Stimulated activated CD8-positive, alpha-beta memory T cell treated with anti-CD3 and anti-CD28 coated beads, Interleukin-15, amount 100 ng/mL, for 24 hours (primary cell): ENCODE measurements at places on chromosomes 2 and 18.

DNA sequence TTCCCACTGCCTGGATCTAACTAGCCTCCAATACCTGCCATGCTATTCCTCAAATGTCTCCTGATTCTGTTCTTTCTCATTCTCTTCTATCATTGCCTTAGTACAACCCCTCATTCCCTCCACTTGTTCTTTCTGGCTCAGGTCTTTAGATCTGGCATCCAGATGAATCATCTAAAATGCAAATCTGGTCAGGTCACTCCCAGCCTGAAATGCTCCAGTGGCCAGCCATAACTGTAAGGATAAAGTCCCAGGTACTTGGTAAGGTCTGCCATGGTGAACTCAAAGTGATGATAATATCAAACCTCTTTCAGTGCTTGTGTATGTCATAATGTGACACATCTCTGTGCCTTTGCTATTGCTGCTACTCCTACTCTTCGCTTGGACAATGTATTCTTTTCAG, 2.9 kb upstream of the SNRNP27 start:
- DNase-seq, result no peak

DNA sequence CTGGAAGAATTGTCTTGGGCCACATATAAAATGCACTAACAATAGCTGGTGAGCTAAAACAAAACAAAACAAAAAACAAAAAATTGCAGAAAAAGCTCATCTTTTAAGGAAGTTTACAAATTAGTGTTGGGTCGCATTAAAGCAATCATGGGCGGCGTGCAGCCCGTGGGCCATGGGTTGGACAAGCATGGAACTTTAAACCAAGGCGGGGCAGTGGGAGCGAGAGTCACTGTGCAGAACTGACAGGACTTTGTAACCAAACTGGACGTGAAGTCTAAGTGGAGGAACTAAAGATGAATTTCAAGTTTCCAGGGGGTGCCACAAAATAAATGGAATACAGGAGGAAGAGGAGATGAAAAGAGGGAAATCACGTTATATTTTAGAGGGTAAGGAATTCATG, 80.7 kb downstream of the PSMG2 start:
- no peak for DNase-seq

GRCh38 chr2:45173513-45173912, 164.3 kb upstream of the SIX2 start:
- DNase-seq, result no peak

DNA sequence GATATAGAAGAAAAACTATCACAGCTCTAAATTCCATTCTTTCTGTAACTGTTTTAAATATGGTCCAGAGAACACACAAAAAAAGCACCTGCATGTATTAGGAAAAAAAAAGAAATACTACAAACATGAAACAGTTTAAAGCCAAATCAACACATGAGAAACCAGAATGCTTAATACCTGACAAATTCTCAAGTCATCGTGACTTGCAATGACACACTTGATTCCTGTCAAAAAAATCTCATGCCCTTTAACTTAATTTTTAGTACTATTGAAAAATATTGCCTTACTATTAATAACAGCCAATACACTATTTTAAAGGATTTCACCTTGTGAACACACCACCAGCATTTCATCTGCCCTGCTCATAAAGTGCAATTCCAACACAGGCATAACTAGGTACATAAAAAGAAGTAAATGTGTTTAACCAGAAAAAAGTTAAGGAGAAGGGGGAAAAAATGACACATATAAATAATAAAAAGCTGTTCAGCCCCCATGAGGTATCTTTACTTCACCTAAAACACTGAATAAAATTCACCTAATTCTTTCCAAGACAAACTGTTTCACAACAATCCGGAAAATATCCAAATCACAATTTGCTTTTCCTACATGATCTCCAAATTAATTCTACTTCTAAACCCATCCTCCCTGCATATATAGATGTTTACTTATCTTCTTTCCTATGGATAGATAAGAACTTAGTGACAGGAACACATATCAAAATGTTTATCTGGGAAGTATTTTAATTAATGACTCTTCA, 10.8 kb downstream of the ROCK2 start:
- no peak for DNase-seq

DNA sequence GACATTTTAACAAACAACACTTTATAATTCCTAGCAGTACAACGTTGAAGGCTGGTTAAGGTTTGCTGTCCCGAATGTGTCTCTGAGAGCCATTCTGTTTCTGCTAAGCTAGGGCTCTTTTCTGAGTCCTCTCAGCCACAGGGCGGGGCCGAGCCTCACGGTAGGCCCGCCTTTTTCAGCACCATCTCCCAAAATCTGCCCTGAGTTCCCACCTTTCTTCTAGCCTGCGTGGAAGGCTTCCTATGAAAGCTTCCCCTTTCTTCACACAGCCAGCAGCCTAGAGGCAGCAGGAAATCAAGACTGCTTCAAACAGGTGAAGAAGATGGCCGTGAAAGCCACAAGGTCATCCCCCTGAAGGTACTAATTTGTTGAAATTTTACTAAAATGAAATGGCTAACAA, 255.5 kb downstream of the CDH2 start:
- DNase-seq, result no peak

GRCh38 chr2:55891671-55892094, 31.9 kb downstream of the EFEMP1 start:
- no peak for DNase-seq

DNA sequence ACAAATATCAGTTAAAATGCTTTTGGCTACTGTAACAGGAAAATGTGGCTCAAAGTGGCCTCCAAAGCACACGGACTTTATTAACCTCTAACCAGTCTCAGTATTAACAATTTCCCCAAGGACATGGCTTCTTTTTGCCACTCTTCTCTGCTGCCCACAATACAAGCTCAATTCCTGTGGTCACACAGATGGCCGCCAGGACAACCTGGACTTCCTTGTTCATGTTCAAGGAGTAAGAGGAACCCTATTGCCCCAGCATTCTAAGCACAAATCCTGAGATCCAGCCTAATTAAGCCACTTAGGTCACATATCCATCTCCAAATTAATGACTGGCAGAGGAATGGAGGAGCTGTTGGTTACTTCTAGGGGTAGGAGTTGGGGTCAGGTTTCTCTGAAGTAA, 38.2 kb downstream of the AOX1 start:
- DNase-seq, result no peak

GRCh38 chr18:14768241-14768640, 20.3 kb downstream of the ANKRD30B start:
- DNase-seq, result no peak

- no peak for DNase-seq
Observed at GRCh38 chr2:145344076-145344724, 824.3 kb upstream of the ZEB2 start.

GRCh38 chr2:146374505-146374904, 1470.3 kb upstream of the ACVR2A start:
- DNase-seq, result no peak

DNA sequence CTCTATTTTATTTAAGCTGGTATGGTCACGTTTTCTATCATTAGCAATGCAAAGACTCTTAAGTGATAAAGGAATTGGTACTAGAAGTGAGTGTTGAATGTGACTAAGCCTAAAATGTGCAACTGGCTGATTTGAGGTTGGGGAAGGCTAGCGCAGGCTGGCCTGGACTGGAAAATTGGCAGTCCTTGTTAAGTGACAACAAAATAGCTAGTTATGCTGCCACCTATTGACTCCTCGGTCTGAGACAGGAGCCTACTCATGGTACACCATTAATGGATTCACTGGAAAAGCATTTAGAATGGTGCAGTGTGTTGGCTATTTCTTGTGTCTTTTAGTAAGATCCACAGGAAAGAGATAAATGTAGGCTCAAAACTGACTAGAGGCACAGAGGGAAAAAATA, 5.7 kb upstream of the WIPF1 start:
- DNase-seq, result no peak

DNA sequence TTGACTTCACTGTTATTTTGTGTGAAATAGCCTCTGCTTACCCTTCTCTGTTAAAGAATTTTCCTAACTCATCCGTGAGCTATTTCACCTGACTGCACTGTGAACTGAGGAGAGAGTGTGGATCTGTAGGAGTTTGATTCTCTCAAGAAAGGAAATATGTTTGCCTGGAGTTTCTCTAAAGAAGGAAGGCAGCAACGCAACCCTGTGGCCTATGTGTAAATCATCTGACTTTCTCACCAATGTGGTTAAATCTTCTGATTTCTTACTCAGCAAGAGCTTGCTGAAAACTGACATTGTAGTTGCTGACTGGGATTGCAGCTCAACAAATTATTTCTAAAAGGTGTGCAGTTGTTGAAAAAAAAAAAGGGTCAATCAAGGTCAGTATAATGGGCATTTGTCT, 153.9 kb upstream of the PELI1 start:
- DNase-seq, result no peak

- DNase-seq, result no peak
Observed at GRCh38 chr18:13395577-13395976, 177.0 kb downstream of the LDLRAD4 start.

DNA sequence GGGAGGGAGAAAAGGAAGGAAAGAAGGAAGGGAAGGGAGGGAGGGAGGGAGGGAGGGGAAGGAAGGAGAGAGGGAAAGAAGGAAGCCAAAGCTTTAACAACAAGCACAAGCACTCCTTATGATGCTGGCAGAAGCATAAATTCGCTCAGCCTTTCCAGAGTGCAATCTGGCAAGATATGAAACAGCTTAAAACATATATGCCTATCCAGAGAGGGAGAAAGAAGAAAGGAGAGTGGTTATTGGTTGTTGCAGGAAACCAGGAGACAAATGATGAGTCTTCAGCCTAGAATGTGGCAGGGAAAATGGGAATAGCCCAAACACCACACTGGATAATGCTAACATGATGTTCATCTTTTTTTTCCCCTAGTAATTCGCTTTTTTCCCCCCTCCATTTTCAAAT, 64.0 kb downstream of the STPG4 start:
- no peak for DNase-seq

DNA sequence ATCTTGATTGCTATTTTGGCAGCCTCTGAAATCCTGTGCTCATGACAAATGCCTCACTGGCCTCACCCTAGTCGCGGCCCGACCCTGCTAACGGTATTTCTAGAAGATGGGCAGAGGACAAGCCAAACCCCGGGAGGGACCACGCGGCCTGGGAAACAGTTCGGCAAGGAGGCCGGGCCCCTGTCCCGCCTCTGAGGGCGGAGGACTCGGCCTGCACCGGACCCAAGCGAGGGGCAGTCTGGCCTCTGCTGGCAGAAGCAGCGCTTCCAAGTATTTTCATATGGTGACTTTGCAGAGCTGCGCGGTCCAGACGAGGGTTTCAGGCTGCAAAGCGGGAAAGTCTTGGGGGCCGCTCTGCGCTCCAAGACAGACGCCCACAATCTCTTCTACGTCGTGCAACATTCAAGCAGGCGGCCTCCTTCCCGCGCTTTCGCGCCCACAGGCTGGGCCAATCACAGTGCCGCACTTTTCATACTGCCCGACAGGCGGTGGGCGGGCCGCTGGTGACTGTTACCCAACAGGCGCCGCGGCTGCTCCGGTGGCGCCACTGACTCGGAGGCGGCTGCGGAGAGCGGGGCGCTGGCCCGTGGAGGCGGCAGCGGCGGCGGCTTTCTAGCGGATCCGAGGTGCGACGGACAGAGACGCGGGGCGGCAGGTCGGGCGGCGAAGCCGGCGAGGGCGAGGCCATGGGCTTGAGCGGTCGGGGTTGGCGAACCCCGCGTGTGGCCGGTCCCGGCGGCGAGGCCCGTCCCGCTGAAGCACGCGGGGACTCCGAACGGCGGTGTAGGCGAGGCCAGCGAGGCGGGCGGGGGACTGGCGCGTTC, at the start of gene RBM44:
TSS of gene RBM44 (plus strand) at position 544 of the 824 bp plus-strand sequence. CDS start 14,831 bp downstream, outside the sequence.
- no peak for DNase-seq

DNA sequence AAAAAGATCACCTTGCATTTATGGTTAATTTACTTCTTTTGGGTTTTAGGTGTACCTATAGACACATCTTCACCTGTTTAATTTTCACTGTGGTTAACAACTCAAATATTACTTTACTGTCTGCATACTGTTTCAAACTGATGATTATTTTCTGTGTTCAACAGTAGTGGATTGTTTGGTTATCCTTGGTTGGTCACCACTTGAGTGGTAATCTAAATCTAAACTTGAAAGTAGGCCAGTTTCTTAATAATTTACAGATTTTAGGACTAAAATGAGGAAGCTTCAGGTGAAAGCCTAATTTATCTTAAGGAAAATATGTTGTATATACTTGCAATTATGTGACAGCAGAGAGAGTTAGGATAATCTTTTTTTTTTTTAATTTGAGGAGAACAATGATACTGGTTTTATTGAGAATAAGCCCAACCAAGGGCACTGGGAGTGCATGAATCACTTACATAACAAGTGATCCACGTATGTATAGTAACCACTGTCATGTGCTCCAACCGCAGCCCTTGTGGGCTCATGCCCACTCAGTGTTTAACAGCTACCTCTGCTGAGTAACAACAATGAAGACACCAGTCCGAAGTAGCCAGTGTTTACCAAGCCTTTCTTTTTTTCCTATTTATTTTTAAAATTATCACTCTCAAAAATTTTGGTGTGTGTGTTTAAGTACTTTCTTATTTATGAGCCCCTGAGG, 31.0 kb upstream of the WDSUB1 start:
- DNase-seq, result no peak

- DNase-seq, result no peak
Observed at GRCh38 chr2:63320669-63321068, 267.6 kb downstream of the WDPCP start.

- no peak for DNase-seq
Observed at GRCh38 chr2:111167863-111168162, 47.1 kb downstream of the BCL2L11 start.

DNA sequence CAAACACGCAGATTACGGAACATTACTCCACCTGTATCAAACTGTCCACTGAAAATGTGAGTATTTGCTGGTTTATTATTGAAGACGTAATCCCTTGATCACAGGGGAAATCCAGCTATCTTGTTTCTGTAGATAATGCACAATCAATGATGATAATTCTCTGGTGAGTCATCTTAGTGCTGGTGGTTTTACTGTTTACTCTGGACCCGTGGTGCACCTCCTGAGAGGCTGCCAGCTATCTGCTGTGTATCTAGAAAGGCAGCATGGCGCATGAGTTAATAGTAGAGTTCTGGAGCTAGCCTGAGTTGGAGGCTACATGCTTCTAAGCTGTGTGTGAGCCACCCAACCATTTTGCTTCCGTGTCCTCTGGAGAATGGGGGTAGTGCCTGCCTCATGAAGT, 6.5 kb downstream of the NCAPH start:
- DNase-seq, result no peak

GRCh38 chr2:64227603-64228125, 83.4 kb upstream of the PELI1 start:
- DNase-seq, result no peak

GRCh38 chr2:204986641-204987040, 441.4 kb downstream of the PARD3B start:
- no peak for DNase-seq

GRCh38 chr2:233867993-233868532, at the start of gene MSL3B:
Gene MSL3B, minus strand, starts transcription at chr2:233868386.
- DNase-seq, result peak; percentile 31

- no peak for DNase-seq
Observed at GRCh38 chr18:79542213-79542612, 137.4 kb upstream of the CTDP1 start.

- DNase-seq, result no peak
Observed at GRCh38 chr2:198775737-198776136, 682.0 kb downstream of the SATB2 start.

DNA sequence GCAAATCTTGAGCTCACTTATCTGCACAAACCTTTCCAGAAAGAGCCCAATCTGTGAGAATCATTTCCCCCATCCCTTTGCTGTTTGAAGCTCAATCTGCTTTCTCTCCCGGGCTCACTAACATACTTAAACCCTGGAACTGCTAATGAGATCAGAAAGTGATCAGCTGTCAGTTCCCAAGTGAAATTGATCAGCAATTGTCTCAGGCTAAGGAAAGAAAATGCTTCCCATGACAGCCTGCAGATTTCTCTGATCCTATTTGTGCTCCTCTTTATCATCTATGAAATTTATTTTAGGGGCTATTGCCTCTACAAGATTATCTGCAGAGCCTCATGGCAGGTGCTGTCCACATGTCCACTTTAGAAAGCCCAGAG, 239.0 kb upstream of the CXCR4 start:
- no peak for DNase-seq
